ENCODE measurements at places on chromosomes 6 and 20. TPM values are rescaled to one million over a fixed set of nuclear protein-coding genes. Genes with fewer than 3 reads are reported as not detected.

The NKAIN4 gene
- total RNA-seq: 6.8 TPM

GRCh38 chr6:150767571-150768018, 97.9 kb upstream of the MTHFD1L start:
- peak; percentile 3 for DNase-seq

DNA sequence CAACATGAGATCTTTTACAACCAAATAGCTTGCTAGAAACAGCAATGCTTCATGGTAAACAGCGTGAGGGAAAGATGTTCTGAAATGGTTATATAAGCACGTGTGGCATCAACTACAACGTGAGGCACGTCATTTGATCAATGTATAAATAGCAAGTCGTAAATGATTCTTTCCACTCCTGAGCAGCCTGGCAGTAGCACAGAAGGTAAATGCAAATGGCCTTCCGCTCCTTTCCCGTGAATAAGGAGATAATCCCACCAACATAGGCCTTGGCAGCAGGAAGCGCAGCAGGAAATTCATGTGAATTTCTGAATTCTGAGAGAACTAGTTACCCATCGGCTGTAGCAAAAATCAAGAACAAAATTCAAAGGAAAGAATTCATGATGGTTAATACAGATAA, 17.0 kb downstream of the RPS6KA2 start:
- no peak for DNase-seq

The SLC26A8 gene
- total RNA-seq: not detected

DNA sequence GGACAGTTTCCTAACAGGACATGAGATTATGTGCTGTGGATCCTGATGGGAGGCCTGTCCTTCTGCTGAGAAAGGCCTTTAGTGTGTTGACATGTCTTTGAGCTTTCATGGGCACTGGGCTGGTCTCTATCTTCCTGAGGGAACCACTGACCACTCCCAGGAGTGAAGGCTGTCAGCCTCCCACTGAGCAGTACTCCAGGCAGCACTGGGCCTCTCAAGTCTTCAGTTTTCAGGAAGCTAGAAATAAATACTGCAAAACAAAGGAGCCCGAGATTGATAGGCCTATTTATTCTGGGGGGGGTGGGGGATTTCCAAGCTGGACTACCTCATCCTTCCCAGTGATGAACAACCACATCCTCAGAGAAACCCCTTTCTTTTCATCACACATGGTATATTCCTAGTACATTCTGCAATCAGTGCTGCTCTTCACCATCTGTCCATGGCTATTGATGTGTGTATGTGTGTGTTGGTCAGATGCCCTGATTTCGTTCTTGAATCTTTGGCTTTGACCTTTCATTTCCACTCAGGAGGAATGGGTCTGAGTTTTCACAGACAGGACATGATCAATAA, 180.9 kb upstream of the SPTLC3 start:
- peak; percentile 87 for DNase-seq

DNA sequence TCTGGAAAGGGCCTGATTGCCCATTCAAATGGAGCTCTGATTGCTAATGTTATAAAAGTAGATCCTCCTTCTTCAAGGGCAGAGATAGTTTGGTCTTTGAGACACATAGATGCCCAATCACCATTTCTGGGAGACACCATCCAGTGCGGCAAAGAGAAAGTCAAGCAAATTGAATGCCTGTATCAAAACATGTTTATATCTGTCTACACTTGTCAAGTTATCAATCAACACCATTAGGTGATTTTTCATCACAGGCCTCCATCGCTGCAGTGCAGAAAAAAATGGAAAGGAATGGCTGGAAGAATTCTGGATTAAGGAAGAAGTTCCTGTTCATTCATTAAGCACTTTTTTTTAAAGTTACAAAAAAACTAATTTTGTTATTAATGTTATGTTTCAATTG, 54.8 kb upstream of the ZFP64 start:
- DNase-seq: no peak

- no peak for DNase-seq
Measured at GRCh38 chr20:1448081-1448620, 18.5 kb downstream of the NSFL1C start.

The GCNT2 gene
- 28.4 TPM for total RNA-seq

DNA sequence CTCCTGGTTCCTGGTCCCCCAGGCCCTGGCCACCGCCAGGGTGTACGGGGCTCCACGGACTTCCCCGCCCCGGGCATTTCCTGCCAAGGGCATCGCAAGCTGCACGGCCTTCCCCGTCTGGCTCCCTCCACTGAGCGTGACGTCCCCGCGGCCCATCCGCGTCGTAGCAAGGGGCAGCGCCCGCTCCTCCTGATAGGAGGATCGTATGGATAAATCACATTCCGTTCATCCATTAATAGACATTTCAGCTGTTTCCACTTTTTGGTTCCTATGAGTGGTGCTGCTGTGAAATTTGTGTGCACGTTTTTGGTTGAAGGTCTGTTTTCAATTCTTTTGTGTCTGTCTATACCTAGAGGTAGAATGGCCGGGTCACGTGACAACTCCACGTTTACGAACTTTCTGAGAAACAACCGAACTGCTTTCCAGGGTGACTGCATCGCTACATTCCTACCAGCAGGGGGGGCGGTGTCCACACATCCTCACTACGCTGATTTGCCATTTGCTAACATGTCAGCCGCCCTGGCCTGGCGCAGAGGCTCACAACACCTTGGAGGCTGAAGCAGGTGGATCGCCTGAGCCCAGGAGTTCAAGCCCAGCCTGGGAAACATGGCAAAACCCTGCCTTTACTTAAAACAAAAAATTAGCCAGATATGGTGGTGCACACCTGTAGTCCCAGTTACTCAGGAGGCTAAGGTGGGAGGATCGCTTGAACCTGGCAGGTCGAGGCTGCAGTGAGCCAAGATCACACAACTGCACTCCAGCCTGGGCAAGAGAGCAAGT, 37.7 kb downstream of the KCNQ2 start:
- DNase-seq: peak; percentile 92

- no peak for DNase-seq
Measured at GRCh38 chr6:140744659-140745320, 1370.3 kb upstream of the CITED2 start.

The SLC12A5 gene
- total RNA-seq: 0.43 TPM

The KCNK15 gene
- total RNA-seq: 17.9 TPM

GRCh38 chr6:140979642-140980091, 1153.1 kb upstream of the GJE1 start:
- DNase-seq: no peak
